ENCODE measurements at places on chromosomes 1 and 21.

GRCh38 chr1:175887981-175888428, 144.6 kb upstream of the TNR start:
- peak; percentile 7 for DNase-seq

DNA sequence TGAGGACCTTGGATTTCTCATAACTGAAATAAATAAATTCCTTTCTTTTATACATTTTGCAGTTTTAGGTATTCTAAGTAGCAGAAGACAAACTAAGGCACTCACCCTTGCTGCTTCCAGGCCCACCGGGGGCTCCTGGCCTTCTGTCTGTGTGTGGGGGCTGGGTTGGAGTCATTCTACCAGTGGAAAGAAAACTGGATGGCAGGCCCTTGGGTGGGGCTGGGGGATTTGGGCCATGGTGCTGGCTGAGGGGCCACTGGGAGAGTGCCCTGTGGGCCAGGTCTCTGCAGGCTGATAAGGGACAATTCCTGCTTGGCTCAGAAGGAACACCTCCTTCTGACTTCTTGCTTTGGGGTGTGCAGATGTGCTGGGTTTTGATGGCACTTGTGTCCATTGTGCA, 54.0 kb upstream of the CSF3R start:
- no peak for DNase-seq

DNA sequence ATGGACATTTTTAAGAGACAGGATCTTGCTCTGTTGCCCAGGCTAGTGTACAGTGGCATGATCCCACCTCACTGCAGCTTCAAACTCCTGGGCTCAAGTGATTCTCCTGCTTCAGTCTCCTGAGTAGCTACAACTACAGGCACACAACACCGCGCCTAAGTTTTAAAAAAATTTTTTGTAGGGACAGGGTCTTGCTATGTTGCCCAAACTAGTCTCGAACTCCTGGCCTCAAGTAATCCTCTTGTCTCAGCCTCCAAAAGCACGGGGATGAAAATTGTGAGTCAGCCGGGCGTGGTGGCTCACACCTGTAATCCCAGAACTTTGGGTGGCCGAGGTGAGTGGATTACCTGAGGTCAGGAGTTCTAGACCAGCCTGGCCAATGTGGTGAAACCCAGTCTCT, 20.4 kb downstream of the MYSM1 start:
- no peak for DNase-seq

DNA sequence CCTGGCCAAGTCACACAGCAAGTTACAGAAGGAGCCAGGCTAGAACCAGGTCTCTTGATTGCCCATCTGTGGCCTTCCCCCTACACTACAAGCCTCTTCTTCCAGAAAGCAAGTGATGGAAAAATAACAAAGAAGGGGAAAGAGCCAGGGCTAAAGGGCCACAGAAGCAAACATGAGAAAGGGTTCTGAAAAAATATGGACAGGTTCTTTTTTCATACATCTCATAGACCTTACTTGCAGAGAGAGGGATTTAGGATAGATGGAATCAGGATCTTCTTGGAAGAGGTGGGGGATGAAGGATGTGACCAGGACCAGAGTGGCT, 3.2 kb downstream of the RHBG start:
- DNase-seq = no peak

DNA sequence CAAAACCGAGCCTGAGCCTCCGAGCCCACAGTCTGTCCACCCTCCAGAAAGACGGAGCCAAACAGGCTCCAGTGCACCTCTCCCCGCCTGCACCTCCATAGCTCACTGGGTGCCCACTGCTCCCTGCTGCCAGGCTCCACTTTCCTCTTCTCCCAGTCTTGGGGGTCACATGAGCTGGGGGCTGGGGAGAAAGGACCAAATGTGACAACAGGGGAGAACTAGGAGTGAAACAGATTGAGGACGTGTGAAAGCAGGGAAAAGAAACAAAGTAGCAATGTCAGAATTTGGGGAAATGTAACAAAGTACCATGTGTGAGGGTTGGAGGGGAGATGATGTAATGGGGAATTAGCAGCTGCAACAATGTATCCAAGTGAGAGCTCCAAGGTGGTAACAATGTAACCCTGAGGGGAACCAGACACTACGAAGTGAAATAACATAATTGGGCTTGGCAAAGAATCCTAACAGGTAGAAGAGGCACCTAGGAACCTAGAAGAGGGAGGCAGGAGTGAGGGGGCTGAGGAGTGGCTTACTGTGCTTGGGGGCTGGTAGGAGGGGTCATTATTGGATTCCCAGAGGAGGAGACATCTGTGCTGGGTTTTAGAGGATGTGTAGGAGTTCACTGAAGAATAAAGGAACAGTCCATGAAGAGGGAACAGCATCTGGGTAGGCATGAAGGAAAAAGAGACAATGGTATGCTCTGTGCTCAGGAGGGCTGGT, 12.5 kb downstream of the SDC3 start:
- no peak for DNase-seq

- peak; percentile 14 for DNase-seq
These were observed 99.1 kb downstream of the BEND5 start for GRCh38 chr1:48677306-48678287.

- DNase-seq = no peak
These were observed 3.8 kb downstream of the DVL1 start for GRCh38 chr1:1345384-1345783.

- peak; percentile 58 for DNase-seq
These were observed 21.6 kb upstream of the RGL1 start for GRCh38 chr1:183783342-183783741.
